ENCODE measurements at places on chromosomes 2 and 18.

DNA sequence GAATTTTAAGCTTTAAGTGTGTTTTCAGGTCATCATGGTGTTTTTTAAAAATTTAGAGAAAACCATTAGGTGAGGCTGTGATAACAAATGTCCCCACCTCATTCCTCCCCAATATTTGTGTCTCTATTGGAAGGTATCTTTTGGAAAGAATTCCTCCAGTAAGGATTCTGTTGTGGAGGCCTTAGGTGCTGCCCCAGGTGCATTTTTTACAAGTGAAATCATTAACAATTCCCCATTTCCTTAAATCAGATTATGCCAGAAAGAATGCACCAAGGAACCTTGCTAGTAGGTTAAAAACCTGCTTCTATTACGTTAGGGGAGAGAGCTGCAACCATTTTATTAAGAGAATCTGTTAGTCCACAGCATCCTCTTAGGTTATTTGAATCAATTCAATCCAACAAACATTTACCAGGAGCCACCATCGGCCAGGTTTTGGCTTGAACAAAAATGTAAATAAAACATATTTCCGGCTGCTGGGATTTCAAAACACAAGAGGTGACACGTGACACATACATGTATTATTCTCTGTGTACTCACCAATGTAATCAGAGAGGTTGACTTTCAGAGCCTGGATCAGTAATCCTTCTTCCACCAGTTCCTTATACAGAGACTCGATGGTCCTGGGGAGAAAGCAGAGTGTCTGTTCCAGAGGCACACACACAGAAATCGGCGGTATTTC, 112.5 kb upstream of the ASB18 start:
- no peak for DNase-seq

DNA sequence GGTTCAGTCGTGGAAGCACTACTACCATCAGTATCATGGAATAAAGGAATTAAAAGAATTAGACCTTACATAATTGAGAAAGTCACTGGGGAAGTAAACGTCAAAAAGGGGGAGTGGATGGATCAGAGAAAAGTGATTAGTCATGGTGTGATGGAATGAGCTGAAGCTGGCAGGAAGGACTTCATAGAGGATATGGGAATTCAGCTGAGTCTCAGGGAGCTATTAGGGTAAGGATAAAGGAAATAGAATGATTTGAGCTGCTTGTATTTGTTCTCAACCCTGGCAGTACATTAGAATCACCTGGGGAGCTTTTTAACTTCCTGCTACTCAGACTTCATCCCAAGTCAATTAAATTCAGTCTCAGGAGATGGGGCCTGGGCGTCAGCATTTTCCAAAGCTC, 53.4 kb upstream of the SETBP1 start:
- peak; percentile 38 for DNase-seq

DNA sequence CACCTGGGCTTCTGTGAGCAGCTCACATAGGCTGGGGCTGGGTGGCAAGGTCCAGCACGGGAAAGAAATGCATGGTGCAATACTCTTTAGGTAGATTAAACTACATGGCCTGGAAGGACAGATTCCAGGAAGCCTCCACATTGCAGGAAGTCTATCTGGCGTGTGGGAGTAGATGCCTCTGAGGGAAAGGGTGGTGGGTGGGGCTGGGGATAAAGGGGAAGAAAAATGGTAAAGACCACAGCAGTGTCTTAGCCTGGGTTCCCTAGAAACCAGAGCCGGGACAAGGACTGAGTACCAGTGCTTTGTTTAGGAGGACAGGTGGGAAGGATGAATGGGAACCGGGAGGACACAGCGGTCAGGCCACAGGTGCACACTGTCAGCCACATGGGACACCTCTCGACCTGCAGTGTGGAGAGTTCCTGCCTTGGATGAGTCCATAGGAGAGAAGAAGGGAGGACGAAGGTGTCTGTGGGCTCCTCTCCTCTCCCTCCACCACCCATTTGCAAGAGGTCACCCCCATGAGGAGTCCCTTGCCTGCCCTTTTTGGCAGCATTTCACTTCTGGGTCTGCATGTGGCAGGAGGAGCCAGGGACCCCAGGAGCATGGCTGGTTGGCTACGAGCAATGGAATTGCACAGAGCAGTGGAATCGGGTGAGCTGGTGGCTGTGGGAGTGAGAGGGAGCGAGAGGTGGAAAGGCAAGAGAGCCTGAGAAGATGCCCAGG, 91.5 kb upstream of the HS6ST1 start:
- DNase-seq, result no peak

DNA sequence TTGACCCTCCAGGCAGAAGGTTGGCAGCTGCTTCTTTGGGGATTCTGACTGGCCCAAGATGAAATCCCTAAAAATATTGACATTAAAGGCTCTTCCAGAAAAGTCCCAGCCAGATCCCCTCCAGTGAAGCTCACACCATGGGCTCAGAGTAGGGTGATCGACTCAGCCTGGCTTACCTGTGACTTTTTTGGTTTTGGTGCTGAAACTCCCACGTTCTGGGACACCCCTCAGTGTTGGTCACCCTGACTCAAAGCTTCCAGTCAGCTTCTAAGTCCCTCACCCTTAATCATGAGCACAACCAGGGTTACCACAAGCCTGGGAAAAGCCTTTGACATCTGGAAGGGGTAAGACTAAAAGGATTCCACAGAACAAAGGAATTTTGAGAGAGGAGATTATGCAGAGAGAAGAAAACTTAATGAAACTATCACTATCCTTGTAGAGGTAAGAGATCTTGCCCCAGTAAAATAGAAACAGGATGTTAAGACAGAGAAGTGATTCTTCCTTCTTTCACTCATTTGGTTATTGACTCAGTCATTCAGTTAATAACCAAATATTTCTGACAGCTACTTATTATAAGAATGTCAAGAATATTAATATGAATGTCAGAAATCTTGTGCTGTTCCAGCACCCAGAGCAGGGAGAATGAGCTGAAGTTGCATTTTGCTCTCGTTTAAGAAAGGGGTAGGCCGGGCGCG, 66.8 kb upstream of the SEC11C start:
- no peak for DNase-seq

DNA sequence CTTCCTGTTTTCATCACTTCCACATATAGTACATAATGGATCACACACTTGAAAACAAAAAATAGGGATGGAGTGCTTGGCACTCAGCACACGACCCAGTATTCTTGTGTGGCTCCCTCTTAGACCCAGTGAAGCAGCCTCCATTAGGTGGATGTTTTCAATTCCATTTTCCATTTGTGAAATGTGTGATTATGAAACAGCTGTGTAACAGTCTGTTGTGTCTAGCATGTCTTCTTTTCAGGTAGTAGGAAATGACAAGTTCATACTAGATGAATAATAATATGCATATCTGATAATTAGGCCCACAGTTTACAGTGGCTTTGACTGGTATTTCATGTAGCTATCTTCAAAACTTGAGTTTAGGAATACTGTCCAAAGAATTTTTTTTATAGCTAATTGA, 35.5 kb downstream of the EML6 start:
- no peak for DNase-seq

- no peak for DNase-seq
Measured at GRCh38 chr2:42928692-42929545, 136.5 kb upstream of the HAAO start.

GRCh38 chr2:3986530-3987258, 283.3 kb downstream of the DCDC2C start:
- DNase-seq, result no peak

GRCh38 chr2:195363496-195363895, 293.5 kb upstream of the SLC39A10 start:
- no peak for DNase-seq
